Renal cortical epithelial cell (primary cell): ENCODE measurements at places on chromosomes 13 and 19. TPM values are rescaled to one million over a fixed set of nuclear protein-coding genes. Genes with fewer than 3 reads are reported as not detected.

POSTN gene
- total RNA-seq = 1.2 and 1.6 TPM in 2 replicates

NPHS1 gene
- not detected in 2 replicates for total RNA-seq

OR7G1 gene
- not detected in 2 replicates for total RNA-seq

KLK3 gene
- total RNA-seq = not detected in 2 replicates

SEMA6B gene
- total RNA-seq = 0.17 and 0.89 TPM in 2 replicates

ILF3 gene
- 79.4 and 134 TPM in 2 replicates for total RNA-seq

SERP2 gene
- 8.0 and 8.1 TPM in 2 replicates for total RNA-seq

ZNF221 gene
- 4.0 and 13.7 TPM in 2 replicates for total RNA-seq

COX6B2 gene
- total RNA-seq = 0.25 TPM in 1 of 2 replicates, not detected in the other

DNA sequence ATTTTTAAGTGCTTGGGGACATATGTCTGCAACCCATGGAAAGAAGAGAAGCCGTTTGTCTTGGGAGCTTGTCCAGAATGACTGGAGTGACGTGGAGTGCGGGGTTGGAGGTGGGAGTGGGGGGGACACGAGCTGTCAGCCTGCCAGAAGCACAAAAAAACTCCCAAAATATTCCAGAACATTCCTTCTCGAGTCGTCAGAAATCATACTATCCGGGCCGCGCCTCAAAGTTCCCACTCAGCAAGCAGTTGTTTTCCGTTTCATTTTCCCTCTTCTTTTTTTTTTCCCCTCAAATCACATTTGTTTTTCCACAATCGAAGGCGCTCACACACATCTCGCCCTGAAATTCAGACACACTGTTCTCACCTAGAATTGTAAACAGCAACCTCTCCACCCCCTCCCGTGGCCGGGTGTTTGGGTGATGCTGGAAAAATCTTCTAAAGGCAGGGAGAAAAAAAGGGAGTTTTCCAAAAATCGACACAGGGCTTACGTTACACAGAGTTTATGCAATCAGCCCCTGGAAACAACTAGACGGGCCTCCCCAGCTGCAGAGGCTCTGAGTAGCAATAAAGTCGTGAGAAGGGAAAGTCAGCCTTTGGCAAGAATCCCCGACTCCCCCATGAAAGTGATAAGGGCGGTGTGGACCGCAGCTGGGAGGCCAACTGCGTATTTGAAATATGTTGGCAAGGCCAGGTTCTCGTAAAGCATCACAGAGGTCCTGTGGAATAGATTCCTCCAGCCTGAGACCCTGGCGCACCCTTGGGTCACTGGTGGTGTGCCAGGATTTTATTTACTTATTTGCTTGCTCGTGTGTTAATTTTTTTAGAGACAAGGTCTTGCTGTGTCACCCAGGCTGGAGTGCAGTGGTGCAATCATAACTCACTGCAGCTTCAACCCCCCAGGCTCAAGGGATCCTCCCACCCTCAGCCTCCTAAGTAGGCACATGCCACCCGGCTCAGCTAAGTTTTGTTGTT lies 31.2 kb upstream of the KLF2 start:
- DNase-seq = peak; percentile 54

DNA sequence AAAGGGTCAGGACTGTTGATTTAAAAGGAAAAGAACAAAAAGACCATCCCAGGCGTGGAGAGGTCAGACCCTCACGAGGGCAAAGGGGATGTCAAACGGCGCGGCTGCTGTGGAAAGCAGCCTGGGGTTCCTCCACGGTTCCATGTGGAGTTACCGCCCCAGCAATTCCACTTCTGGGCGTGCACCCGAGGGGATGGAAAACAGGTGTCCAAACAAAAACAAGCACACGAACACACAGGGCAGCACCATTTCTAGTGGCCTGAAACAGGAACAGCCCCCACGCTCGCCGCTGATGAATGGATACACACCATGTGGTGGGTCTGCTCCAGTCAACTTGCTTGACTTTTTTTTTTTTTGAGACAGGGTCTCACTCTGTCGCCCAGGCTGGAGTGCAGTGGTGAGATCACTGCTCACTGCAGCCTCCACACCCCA lies 11.2 kb downstream of the AP3D1 start:
- DNase-seq = no peak

DNA sequence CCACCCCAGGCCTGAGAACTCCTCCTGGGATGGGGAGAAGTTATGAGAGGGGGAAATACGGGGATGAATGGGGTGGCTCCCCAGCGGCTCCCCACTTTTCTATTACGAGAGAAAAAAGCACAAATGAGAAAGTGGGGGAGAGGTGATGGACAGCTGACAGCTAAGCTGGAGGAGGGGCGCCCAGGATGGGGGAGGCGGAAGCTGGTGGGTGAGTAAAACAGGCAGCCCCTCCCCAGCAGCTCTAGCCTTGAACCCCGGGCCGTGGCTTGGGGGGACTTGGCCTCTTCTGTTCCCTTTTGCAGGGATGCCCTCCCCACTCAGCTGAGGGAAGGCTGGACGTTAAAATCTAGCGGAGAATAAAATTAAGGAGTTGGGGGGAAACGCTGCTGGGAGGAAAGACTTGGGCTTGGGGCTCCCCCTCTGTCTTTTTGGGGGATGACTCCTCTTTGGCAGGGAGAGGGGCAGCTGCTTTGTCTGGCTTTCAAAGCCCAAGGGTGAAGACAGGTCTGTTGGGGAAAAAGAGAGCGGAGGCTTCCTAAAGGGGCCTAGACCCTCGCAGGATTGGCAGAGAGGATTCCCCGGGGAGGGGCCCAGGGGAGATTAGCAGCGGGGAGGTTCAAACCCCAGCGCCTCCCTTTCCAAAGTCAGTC lies 1.4 kb upstream of the SAMD1 start:
- no peak for DNase-seq

GRCh38 chr19:43572171-43572588 lies 3.1 kb downstream of the XRCC1 start:
- peak; percentile 16 for DNase-seq

GRCh38 chr19:53896682-53897081 lies 12.4 kb upstream of the CACNG7 start:
- DNase-seq = no peak

DNA sequence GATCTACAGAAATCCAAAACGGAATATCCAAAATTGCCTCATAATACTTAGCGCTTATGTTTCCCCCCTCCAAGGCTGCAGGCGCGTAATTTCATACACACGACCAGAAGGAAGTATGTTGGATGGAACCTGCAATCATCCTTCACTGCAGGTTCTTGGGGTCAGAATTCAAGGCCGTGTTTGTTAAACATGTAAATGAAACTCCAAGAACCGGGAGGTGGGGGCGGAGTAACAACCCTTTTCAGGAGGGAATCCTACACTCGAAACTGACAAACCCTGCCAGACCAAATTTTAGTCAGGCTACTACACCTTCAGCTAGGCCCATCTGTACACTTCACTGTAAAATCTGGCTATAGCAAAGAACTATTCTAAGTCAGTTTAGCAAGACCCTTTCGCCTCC lies 1.3 kb downstream of the ZNF607 start:
- no peak for DNase-seq

DNA sequence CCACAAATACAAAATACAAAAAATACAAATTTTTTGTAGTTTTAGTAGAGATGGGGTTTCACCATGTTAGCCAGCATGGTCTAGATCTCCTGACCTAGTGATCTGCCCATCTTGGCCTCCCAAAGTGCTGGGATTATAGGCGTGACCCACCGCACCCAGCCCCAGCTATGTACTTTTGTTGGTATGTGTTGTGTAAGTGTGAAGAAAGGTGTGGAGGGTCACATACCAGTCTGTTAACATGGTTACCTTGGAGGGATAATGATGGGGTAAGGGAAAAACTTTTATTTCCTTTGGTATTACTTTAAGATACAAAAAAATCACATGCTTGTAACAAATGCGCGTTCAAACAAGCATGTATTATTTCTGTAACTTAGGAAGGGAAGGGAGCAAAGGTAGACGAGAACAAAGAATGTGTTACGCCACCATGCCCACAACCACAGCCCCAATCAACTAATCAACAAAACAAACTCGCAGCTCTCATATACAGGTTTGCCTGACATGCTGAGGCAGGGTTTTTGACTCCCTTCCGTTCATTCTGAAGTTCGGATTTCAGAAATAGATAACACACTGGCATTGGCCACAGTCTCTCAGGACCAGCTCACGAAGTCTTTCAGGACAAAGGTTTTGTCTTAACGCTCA lies 13.5 kb upstream of the VWA8 start:
- DNase-seq = peak; percentile 39

- DNase-seq = no peak
Measured at GRCh38 chr19:49861541-49862378, 5.6 kb downstream of the PNKP start.

- no peak for DNase-seq
Measured at GRCh38 chr19:31438401-31439269, 89.4 kb upstream of the TSHZ3 start.

GRCh38 chr19:50768277-50768676 lies 2.0 kb upstream of the GPR32 start:
- no peak for DNase-seq

- no peak for DNase-seq
Measured at GRCh38 chr19:903266-903797, 9.7 kb downstream of the R3HDM4 start.

DNA sequence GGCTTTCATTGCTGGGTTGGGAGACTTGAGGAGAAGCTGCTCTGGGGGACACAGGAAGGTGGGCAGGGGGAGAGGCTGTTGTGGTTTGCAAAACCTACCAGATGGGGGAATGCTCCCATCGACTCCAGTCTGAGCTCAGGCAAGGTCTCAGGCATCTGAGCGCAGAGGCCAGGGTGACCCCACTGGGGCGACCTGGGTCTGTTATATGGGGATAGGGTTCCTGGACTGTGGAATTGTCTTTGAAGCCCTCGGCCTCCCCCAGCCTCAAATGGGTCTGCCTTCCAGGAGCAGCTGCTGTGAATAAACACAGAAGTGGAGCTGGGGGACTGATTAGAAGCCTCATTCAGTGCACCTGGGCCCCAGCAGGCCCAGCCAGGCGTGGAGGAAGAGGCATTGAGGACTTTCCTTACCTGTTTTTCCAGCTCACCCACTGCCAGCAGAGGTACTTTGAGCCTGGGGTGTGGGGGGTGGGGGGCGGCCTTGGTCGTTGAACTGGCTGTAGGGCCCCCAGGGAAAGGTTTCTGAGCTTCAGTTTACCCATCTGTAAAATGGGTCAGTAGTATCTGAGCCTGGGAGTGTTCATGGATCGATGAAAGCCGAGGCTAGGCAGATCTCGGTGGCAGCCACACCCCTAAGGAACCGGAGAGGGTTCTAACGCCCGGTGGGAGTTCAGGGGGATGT lies 1.4 kb downstream of the CERS4 start:
- DNase-seq = no peak

DNA sequence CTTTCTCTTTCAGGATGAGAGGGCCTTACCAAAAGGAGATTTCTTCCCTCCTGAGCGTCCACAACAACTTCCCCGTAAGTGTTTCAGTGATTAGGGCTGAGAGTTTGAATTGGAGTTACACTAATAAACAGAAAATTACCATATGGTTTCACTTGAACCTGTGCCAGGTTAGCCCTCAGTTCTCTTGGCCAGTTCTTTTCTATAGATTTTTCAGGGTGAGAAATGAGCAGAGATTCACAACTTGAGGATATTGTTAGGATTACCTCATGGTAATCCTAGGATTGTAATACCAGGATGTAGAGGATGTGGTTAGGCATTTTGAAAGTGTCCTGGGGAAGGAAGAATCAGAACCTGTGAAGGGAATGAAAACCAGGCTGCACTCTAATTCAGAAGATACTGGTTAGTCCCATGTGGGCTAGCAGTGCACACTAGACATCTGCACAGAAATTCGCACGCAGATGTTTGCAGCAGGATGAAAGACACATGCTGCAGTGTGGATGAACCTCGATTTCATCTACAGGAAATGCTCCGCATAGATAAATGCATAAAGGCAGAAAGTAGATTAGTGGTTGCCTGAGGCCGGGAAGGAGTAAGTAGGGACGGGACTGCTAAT lies 24.1 kb downstream of the HNRNPM start:
- DNase-seq = no peak

DNA sequence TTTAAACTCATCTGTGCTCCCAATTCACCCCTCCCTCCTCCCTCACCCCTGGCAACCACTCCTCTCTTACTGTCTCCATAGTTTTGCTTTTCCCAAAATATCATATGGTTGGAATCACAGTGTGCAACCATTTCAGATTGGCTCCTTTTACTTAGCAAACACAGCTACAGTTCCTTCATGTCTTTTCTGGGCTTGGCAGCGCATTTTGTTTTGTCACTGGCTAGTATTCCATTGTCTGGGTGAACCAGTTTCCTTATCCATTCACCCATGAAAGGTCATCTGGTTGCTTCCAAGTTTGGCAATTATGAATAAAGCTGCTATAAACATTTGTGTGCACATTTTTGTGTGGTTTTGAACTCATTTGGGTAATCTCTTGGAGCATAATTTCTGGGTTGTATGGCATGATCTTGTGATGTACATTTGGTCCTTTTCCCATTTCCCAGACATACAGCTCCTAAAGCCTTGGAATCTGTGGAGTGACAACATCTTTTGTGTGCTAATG lies 23.9 kb upstream of the GAS6 start:
- DNase-seq = peak; percentile 51

- DNase-seq = no peak
Measured at GRCh38 chr13:29664591-29664990, 69.1 kb upstream of the SLC7A1 start.

DNA sequence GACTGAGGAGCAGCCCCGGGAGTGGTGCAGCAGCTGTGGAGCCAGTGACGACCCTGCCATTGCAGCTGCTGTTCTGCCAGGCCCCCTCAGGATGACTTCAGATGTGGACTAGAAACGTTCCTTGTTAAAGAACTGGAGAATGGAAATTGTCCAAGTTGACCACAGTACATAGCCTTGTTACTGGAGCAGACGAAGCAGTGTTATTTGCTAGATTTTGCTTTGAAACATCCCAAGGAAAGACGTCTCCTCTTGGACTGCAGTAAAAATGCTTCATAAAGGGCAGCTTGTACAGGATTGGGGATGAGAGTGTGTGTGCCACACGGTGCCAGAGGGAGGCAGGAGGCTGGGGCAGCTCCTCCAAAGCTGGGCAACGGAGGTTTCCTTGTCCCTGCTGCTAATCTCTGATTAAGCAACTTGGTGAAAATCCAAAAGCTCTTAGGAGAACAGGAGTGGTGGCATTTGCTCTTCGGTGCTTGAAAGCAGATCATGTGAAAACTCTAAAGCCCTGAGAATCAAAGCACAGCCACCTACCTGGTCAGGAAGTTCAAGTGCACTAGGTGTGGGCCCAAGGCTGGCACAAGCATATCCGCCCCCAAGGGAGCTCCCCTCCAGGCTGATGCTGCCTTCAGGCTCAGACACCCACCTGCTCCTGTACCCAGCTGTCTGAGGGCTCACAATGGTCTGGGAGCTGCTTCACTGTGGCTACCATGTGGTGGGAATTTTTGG lies 34.5 kb downstream of the SHISA2 start:
- peak; percentile 18 for DNase-seq

DNA sequence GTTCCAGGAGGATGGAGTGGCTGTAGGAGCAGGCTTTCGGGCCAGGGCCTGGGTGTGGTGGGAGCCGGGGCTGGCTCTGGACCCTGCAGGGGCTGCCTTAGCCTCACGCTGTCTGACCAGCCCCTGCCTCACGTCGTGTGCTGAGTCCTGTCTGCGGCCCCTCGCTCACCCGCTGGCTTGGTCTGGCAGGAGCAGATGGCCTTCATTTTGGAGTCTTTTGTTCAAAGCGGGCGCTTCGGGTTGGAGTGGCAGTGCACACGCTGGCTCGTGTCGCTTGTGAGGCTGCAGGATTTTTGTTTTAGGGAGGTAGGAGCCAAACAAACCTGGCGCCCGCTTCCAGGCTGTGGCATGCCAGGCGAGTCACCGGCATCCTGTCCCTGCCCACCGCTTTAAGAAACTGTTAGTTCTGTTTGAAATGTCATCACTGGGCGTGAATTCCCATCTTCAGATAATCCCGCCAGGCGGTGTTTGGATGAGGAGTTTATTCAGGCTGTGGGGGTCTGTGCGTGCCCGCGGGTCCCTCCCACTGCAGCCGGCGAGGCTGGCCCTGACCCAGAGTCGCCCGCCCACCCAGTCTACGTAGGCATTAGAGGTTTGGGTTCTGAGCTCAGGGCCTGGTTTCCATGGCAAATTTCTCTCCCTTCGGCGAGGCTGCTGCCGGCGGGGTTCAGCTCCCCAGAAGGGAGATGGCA lies 89.8 kb downstream of the KDM4B start:
- DNase-seq = no peak
